Camera-type eye (tissue), 1 donor: ENCODE measurements at places on chromosomes 12 and 14. TPM values are rescaled to one million over a fixed set of nuclear protein-coding genes. Genes with fewer than 3 reads are reported as not detected.

Gene RDH16
- total RNA-seq = 1.0 TPM

Gene TWF1
- 93.8 TPM for total RNA-seq

Gene TAS2R50
- total RNA-seq = 17.0 TPM

Gene ACSM4
- total RNA-seq = not detected

Gene RAD9B
- total RNA-seq = 1.9 TPM

Gene PTGES3
- 125 TPM for total RNA-seq

Gene BDKRB2
- total RNA-seq = 7.4 TPM

Gene CACNA1C
- total RNA-seq = 16.3 TPM

Gene GYS2
- not detected for total RNA-seq

Gene NKX2-8
- total RNA-seq = not detected

Gene TMPRSS12
- not detected for total RNA-seq

Gene DBX2
- 0.22 TPM for total RNA-seq

Gene RFX4
- total RNA-seq = 0.11 TPM

Gene NAV3
- total RNA-seq = 61.2 TPM

Gene CCNT1
- 43.7 TPM for total RNA-seq

Gene HRK
- total RNA-seq = 0.60 TPM

Gene PSMB5
- 137 TPM for total RNA-seq

Gene CLEC1A
- 3.7 TPM for total RNA-seq

Gene EIF2S3B
- 0.55 TPM for total RNA-seq

Gene DHRS4L2
- total RNA-seq = 7.7 TPM

Gene NPFF
- total RNA-seq = not detected

Gene KRT7
- 12.1 TPM for total RNA-seq

Gene ATL1
- total RNA-seq = 34.6 TPM

Gene ADCY6
- total RNA-seq = 50.1 TPM

Gene ABCD2
- total RNA-seq = 5.6 TPM

Gene LUM
- 312 TPM for total RNA-seq

Gene MYH6
- total RNA-seq = 0.49 TPM

Gene PTPRB
- total RNA-seq = 29.7 TPM

Gene SYNDIG1L
- 0.60 TPM for total RNA-seq

Gene GLTP
- 46.0 TPM for total RNA-seq

Gene DEPDC4
- total RNA-seq = 1.6 TPM

Gene DLGAP5
- 10.7 TPM for total RNA-seq

Gene BMP4
- total RNA-seq = 39.9 TPM

Gene PMEL
- total RNA-seq = 363 TPM

Gene PCNX4
- total RNA-seq = 140 TPM

Gene MYF5
- total RNA-seq = 4.5 TPM

Gene TAOK3
- total RNA-seq = 39.3 TPM

Gene CLEC4D
- total RNA-seq = 0.55 TPM

Gene SYNE3
- total RNA-seq = 10.5 TPM

Gene RSRC2
- 138 TPM for total RNA-seq

Gene CEBPE
- not detected for total RNA-seq
